ENCODE measurements at places on chromosomes 7 and 10.

DNA sequence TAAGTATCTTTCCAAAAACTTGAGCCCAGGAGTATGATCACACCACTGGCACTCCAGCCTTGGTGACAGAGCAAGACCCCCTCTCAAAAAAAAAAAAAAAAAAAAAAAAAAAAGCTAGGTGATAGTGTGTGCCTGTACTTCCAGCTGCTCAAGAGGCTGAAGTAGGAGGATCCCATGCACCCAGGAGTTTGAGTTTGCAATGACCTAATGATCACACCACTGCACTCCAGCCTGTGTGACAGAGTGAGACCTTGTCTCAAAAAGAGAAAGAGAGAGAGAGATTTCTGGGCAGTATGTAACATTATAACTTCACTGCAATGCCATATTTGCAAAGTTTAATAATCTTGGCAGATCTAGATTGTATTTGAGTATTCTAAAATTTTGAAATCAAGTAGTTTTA, 47.6 kb downstream of the AKAP9 start:
- DNase-seq: no peak

- DNase-seq: peak; percentile 73
Measured at GRCh38 chr10:90847436-90847835, 10.4 kb downstream of the HTR7 start.

DNA sequence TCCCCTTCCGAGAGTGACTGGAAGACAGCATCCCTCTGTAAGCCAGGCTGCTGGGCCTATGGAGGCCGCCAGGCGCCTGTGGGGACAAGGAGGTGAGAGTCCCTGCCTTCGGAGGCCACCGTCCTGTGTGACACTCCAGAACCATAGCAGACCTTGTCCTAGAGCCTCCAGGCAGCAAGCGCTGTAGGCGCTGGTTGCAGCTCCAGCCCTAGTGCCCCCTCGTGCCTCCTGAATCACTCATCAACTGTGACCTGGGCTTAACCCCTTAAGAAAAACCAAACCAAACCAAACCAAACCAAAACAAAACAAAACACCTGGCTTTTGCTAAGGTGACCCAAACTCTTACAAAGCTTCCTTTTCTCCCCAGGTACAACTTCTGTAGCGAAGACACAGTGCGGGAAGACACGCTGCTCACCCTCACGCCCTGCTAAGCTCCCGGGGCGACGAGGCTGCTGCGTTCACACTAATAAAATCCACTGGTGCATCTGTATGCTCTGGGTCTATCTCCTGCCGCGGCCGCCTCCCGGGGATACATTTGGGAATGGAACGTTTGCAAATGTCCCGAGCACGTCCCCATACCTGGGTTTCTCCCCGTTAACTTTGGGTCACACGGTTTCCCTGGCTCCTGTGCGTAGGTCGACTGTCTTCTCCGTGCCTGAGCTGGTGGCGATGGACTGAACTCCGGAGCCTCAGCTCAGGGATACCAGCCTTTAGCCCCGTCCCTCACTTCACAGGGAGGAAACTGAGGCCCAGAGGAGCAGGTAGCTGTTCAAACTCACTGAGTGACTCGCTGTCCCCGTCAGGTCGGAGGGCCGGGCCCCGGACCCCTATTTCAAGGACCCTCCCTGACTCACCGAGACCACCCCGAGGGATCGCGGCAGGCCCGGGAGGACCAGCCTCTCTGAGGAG, 11.8 kb upstream of the PNLIPRP2 start:
- no peak for DNase-seq

GRCh38 chr7:27174874-27175625, 930 bp upstream of the HOXA10 start:
- no peak for DNase-seq

- peak; percentile 78 for DNase-seq
Measured at GRCh38 chr7:27740449-27741086, 606 bp downstream of the TAX1BP1 start.

- DNase-seq: no peak
Measured at GRCh38 chr10:117136391-117136975, 1.6 kb downstream of the VAX1 start.

DNA sequence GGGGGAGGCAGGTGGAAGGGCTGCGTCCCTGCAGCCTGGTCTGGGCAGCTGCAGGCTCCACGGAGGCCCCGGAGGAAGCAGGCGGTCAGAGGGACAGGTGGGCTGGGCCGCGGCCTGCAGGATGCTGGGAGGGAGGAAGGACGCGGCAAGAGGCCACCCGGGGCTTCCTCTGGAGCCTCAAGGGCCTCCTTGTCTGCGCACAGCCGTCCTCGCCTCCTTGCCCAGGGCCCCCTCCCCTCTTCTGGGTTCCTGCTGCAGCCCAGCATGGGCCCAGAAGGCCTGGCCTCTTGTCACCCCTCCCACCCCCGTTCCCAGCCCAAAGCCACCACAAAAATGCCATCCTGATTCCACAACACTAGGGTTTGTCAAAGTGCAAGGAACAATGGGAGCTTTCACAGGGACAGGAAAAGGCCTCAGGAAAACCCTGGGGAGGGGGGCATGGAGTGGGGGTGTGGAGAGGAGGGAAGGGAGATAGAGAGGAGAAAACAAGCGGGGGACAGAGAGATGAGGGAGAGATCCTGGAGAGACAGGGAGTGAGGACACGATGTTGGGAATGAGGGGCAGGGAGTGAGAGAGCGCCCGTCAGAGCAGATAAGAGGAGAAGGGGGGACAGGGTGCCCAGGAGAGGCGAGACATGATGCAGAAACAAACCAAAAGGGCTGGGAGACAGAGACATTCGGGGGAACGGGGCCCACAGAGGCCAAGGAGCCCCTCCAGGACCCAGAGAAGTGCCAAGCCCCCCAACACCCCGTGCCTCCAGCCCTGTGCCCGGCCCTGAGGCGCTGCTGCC, 41.8 kb downstream of the ZCCHC24 start:
- peak; percentile 86 for DNase-seq

GRCh38 chr10:132164761-132165278, 21.9 kb upstream of the DPYSL4 start:
- no peak for DNase-seq

DNA sequence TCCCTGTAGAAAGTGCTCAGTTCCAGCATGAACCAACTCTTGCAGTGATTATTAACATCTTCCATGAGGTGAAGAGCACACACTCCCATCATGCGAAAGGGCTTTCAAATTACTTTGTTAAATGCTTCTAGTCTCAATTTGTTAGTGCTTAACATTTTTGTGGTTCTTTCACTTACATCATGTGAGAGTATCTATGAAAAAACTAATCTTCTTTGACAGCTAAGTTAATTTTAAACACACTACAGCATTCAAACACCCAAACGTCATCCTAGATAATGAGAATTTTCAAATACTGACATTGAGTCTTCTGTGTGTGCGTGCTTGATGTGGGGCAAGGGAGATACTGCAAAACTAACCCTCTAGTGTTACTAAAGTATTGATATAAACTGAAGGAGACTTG, 84.8 kb downstream of the ETV1 start:
- no peak for DNase-seq

DNA sequence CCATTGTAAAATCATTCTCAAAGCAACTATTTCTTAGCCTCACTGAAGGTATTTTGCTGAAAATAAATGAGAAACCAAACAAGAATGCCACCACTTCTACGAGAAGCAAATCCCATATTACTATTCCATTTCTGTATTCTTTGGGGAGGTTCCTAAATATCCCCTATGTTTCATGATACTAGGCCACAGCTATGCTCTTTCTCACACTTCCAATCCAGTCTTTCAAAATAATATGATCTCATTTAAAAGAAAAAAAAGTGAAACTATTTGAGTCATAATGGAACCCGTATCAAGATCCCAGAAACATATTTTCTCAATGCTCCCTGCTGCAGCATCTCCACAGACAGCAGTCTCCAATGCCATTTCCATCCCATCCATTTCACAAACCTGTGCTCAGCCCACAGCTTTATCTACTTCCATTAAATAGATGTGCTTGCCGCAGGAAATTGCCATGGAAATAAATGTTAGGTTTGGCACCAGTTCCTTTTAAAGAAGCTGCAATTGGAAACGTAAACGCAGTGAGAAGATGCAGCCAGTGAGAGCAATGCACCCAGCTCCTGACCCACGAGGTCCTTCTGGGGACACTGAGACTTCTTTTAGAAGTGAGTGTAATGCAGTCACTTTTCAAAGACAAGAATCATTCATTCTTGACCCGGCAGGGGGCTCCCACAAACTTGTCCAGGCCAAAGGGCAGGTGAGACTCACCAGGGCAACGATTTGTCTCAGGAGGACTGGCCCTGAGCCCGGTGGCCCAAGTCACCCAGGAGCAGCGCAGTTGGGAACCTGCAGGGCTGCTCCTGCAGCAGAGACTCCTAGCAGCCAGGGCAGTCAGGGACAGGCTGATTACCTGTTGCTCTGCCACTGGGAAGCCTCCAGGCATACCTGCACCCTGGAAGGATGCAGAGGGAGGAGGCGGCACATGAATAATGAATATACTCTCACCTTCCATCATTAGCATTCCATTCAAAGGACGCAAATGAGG, 99.6 kb downstream of the C10orf90 start:
- DNase-seq: no peak

- peak; percentile 25 for DNase-seq
Measured at GRCh38 chr10:21860718-21861117, 142.8 kb downstream of the DNAJC1 start.

DNA sequence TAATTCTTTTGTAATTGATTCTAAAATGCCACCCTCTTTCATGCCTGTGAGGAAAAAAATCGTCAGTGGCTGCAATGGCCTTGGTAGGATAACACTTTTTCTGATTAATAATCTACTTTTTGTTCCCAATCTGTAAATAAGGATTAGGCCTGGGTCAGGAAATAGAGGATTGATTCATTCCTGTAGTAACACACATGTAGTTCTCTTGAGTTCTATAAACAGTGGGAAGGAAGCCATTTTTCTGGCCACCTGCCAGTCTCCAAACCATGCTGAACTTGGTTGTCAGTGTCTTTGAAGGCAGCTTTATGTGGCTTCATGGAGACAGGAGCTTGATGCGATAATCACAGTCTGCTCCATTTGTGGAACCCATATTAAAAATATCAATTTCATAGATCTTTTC, 169.3 kb upstream of the NFE2L3 start:
- no peak for DNase-seq

DNA sequence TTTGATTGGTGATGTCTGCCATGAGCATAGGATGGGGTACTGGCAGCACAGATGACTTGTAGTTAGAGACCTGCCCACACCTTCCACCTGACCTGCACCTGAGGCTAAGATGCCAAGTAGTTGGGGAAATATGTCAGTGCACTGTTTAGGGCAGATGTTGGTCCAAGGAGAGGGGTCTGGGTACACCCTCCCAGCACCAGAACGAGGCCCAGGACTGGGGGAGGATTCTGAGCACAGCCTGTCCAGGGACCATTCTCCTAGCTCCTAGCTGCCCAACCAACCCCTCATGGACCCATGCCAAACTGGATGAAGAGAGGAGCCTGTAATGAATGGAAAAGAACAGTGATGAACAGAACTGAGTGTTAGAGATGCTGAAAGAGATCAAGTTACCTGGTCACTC, 28.0 kb downstream of the FRMPD2 start:
- DNase-seq: no peak

GRCh38 chr10:77297393-77297739, 340.2 kb downstream of the KCNMA1 start:
- peak; percentile 61 for DNase-seq

DNA sequence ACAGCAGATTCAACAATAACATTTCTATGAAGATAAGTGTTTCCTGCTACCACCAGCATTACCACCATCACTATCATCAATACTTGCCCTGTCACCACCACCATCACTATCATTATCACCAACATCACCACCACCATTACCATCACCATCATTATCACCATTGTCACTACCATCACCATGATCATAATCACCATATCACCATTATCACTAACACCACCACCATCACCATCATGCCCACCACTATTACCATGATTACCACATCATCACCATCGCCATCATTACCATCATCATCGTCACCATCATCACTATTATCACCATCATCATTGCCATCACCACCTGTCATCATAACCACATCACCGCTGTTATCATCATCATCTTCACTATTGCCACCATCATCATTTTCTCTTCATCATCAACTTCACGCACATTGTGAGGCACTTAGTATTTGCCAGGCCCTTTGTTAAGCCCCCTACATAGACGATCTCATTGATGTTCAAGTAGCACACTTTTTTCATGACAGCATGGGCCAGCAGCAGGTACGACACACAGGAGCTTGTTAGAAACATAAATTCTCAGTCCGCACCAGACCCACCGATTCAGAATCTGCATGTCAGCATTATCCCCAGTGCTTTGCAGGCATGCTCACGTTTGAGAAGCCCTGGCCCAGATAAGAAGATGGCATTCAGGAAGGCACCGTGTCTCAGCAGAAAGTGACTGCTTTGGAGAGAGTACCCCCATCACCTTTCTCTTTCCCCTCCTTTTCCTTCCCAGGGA, 161.1 kb downstream of the ADAM12 start:
- no peak for DNase-seq

DNA sequence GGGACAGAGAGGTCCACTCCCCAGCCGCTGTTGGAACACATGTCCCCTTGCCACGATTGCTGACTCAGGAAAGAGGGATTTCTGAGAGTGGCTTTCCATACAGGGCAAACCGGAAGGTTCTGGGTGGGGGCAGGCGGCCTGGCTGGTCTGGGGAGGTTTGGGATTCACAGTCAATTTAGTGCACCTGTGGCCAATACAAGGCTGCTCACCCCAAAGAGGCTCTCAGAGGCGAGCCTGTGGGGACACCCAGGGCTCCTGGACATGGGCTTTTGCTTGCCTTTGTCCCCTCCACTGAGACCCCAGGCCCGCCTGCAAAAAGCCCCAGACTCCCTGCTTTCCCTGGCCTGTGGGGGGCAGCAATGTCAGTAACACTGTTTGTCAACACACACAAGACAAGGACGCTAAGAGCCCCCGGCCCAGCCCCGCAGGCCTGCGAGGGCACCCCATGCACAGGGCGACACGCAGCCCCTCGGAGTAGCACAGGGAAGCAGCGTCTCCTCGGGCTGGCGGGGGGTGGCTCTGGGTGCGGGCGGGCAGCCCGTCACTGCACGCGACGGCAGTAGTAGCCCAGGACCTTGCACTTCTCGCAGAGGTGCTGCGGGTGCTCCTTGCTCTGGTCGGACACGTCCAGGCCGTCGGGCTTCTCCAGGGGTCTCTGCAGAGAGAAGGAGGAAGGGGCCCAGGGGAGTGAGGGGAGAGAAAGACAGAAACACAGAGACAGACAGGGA, 38.7 kb downstream of the PPIF start:
- no peak for DNase-seq

DNA sequence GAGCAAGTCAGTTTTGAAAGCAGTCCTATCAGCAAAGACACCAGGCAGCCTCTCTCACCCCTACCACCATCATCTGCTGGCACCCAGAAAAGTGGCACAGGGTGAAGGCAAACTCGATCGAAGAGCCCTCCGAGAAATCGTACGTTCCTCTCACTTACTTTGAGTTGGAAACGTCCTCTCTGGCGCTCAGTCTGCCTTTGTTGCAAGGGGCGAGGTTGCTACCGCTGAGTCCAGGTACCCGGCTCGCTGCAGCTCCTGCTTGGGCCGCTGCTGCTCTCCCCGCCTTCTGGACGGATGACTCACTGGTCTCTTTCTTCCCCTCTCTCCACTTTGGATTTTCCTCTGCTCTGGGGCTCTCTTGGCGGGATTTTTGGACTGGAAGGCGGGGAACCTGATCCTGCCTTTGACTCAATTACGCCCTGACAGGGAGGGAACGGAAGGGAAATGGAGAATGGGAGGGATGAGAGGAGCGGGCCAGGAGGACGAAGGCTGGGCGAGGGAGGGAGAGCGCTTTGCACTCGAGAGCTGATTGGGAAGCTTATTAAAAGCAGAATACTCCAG, at the start of gene PTN:
Gene PTN (minus strand): TSS at position 453 of the 561 bp plus-strand sequence. CDS start 88,760 bp downstream, outside the sequence.
- DNase-seq: peak; percentile 36

- DNase-seq: no peak
Measured at GRCh38 chr7:82335001-82335400, 108.6 kb downstream of the CACNA2D1 start.
